ENCODE measurements at places on chromosomes 6 and 20. TPM values are rescaled to one million over a fixed set of nuclear protein-coding genes. Genes with fewer than 3 reads are reported as not detected.

The COL12A1 gene
- total RNA-seq = 22.8 TPM

The ULBP3 gene
- total RNA-seq = 11.8 TPM

DNA sequence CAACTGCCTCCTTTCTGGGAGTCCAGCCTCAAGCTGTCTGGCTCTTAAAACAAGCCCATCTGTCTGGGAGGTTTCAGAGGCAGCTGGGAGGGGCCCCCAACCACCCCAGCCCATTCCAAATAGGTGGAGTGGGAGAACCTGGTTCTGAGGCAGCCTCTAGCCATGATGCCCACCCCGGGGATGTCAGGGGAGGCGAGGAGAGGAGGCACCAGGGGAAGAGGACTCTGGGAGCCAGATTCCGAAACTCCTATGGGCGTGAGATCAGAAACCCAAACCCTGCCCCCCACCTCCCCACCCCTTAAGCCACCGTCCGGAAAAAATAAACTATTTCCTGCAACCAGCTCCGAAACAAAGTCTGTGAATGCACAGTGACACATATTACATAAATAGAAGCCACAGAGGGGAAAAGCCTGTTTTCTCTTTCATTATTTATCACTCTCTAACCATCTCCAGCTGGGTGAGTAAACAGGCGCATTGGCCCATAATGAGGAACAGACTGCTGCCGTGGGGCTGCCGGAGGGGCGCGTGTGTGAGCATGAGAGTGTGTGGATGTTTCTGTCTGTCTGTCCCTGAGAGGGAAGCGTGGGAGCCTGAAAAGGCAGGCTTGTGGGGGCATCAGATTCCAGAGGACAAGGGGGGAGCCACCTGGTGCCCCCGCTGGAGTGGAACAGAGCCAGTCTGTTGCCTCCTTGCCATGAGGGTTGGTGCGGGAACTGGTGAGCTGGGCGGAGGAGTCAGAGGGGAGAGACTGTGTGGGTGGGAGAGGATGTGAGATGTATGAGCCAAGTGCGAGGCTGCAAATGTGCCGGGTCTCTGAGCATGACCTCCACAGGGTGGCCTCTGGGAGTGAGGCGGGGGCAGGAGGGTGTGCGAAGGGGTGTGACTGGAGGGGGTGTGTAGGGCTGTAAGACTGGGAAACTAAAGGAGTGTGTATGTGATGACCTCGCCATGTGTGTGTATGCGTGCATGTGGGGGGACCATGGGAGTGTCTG is 14.3 kb upstream of the FOXP4 start:
- no peak for DNase-seq

- no peak for DNase-seq
These were observed 6.5 kb downstream of the HELZ2 start for GRCh38 chr20:63567386-63568169.

DNA sequence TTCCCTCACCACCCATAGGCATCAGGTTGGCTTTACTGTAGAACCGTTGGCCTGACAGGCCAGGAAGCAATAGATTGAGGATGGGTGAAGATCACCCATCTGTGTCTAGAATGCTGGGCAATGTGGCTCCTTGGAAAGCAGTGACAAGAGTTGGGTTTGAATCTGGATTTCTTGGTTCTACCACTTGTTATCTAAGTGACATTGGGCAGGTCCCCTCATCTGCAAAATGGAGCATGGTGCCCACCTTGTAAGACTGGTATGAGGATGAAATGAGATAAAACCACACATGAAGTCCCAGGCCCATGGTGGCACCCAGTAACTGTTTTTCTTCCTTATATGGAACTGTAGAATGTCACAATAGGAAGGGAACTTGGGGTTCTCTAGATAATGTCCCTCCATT is 22.6 kb upstream of the SIRPB2 start:
- no peak for DNase-seq

- no peak for DNase-seq
These were observed 18.9 kb downstream of the PREP start for GRCh38 chr6:105384004-105384403.

DNA sequence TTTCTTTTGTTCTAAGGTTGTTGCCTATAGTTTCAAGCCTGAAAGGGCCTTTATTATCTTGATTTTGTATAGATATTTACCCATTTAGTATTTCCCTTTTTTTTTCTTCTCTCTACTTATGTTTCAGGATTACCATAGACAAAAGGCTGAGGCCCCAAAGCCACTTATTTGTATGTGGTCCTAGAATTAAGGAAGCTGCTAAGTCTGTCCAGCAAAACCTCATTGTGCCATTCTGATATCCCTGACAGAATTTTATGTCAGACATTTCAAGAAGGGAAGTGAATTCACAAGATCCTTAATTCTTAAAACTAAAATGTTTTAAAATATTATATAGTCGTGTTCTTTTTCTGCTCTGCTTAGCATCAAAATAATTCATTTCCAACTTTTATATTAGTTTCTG is 6.9 kb downstream of the HAO1 start:
- DNase-seq = no peak

DNA sequence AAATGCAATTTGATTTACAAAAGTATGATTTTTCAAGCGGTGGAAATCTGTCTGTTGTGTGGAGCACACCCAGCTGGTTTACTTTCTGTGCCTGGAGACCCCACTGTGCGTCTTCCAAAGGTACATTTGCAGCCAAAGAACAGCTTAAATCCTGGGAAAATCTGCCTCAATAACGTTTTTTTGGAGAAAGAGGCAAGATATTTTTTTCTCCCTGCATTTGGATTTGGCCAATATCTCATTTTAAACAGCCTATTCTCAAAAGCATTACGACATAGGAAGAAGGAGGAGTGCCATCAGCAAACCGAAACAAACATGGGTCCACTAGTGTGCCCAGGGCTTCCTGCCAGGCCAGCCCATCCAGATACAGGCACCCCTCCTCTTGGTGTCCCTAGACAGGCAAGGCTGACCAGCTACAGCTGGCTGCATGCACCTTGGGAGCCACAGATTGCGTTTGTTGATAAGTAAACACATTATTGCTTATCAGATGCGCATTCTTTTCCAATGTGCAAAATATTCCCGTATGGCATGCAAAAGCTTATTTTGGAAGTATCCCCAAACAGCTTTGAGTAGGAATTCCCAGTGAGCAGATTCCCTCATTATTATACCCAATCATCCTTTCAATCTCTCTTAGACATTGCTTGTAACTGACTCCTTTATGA is 184.5 kb upstream of the MARCKS start:
- no peak for DNase-seq

DNA sequence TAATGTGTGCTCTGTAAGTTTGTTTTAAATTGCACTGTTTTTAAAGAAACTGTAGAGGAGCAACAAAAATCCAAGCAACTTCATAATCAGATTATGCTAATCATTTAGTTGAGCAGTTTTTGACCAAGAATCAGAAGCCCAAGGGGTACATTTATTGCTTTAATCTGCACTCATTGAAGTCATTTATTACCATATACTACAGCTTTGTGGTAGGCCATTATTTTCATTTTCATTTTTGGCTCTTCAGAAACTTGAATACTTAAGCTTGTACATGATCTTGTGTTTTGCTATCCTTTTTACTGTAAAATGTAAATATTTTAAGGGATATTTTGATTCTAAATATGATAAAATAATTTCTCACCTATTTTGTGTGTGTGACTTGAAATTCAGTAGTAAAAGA is 78.5 kb downstream of the PHF3 start:
- DNase-seq = no peak

DNA sequence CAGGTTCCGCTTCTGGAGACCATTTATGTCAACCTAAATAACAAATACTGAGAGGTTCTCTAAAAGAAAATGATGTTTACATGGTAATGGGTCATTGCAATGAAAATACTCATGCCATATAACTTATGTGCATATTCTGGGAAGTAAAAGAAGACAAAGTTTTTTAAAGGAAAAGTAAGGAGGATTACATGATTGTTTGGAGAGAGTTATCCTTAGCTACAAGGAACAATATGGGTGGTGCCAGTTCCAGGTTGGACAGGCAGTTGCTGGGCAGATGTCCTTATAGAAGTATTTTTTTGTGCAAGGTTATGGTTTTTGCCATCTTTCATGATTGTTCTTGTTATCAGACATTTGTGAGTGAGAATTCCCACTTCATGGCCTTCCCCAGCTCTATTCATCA is 52.5 kb downstream of the MRAP2 start:
- DNase-seq = no peak

- DNase-seq = no peak
These were observed 27.4 kb downstream of the UBE3D start for GRCh38 chr6:83038246-83038645.

Data from frontal cortex (tissue), 4 donors.